Astrocyte (in vitro differentiated cells and primary cell): ENCODE measurements at places on chromosomes 2 and 18. TPM values are rescaled to one million over a fixed set of nuclear protein-coding genes. Genes with fewer than 3 reads are reported as not detected.

The HOXD4 gene
- not detected in 2 replicates for total RNA-seq

The GULP1 gene
- total RNA-seq = 33.4 and 39.4 TPM in 2 replicates

GRCh38 chr2:17599617-17600016 lies 59.1 kb downstream of the VSNL1 start:
- no peaks in the 10 kb centered on the region for H3K27me3 ChIP-seq
- H3K27ac ChIP-seq = no peak overlapping the region

DNA sequence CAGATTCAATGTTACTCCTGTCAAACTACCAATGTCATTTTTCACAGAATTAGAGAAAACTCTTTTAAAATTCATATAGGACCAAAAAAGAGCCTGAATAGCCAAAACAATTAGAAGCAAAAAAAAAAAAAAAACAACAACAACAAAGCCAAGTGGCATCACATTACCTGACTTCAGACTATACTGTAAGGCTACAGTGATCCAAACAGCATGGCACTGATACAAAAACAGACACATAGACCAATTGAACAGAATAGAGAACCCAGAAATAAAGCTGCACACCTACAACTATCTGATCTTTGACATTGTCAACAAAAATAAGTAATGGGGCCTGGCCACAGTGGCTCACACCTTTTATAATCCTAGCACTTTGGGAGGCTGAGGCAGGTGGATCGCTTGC lies 53.2 kb downstream of the TAF4B start:
- no peaks in the 10 kb centered on the region for H3K27me3 ChIP-seq
- no peak for DNase-seq
- no peaks in the 10 kb centered on the region for H3K36me3 ChIP-seq
- no peaks in the 10 kb centered on the region for H3K4me1 ChIP-seq

The PUM2 gene
- total RNA-seq = 55.6 and 69.4 TPM in 2 replicates

DNA sequence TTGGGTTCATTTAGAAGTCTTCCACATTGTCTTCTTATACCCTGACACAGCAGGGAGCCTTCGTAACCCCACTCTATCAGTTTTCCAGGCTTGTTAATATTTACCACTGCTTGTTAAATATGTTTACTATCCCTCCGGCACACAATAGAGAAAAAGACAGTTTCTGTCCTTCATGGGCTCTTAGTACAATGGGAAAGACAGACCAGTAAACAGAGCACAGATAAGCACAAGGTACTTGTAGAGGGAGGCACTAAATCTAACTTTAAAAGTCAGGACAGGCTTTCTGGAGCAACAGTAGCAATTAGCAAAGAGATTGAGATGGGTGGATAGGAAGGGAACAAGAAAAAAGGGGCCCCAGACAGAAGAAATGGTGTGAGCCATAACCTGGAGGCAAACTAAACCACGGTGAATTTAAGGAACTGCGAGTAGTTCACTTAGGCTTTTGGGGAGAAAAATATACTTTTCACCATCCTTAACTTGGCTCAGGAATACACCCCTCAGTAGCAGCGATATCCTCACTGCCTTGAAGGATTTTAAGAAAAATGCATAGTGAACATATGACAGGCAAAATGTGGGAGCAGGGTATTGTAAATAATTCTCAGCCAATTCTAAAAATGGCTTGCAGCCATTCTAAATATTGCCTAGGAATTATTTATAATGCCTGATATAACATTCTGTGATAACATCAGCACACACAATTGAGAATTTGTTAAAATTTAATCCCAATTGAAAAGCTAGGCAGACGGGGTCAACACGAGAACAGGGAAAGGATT lies 383.7 kb downstream of the CDH2 start:
- H3K4me3 ChIP-seq = no peak overlapping the region
- H3K36me3 ChIP-seq = no peaks in the 10 kb centered on the region
- no peak for DNase-seq

- peaks cover 2% of the 10 kb centered on the region for H3K36me3 ChIP-seq
- H3K4me3 ChIP-seq = peak overlapping the region; percentile 3
- H3K27me3 ChIP-seq = no peaks in the 10 kb centered on the region
- H3K4me1 ChIP-seq = peaks cover 17% of the 10 kb centered on the region
These were observed 164.2 kb downstream of the ANTXR1 start for GRCh38 chr2:69177063-69177771.

The QPCT gene
- 23.1 and 25.2 TPM in 2 replicates for total RNA-seq
